Stimulated activated naive CD8-positive, alpha-beta T cell treated with anti-CD3 and anti-CD28 coated beads, Interleukin-15, amount 100 ng/mL, for 72 hours (primary cell): ENCODE measurements at places on chromosomes 7 and 10.

- no peak for DNase-seq
Observed at GRCh38 chr7:24685708-24686107, 71.6 kb downstream of the GSDME start.

DNA sequence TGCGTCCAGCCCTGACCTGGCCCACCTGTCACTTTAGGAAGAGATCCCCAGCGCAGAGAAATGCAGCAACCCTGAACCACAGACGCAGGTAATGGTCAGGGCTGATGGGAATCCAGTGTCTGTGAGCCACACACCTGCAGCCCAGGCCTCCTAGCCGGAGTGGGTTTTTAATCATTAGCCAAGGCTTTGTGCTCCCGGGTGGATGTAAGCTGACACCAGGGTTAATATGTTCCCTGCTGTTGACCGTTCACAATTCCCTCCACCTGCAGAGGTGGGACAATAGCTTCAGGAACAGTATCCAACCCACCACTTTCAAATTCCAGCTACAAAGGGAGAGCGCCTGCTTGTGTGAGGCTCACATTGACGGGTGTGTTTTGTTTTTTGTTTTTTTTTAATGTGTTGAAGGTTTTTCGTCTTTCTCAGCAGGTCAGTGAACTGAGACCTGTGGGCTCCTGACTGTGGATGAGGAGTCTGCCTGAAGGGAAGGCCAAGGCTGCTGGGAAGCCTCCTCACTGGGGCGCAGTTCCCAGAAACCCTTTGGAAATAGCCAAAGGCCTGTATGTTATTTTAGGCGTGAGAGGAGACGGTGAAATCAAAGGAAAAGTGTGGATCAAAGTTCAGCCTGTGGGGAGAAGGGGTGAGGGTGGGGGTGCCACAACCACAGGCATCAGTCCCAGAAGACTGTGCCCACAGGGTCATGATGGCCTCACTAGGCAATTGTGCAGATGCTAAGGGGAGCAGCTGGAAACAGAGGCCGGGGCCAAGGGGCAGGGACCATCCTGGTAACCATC lies 111.1 kb downstream of the TNS3 start:
- no peak for DNase-seq

DNA sequence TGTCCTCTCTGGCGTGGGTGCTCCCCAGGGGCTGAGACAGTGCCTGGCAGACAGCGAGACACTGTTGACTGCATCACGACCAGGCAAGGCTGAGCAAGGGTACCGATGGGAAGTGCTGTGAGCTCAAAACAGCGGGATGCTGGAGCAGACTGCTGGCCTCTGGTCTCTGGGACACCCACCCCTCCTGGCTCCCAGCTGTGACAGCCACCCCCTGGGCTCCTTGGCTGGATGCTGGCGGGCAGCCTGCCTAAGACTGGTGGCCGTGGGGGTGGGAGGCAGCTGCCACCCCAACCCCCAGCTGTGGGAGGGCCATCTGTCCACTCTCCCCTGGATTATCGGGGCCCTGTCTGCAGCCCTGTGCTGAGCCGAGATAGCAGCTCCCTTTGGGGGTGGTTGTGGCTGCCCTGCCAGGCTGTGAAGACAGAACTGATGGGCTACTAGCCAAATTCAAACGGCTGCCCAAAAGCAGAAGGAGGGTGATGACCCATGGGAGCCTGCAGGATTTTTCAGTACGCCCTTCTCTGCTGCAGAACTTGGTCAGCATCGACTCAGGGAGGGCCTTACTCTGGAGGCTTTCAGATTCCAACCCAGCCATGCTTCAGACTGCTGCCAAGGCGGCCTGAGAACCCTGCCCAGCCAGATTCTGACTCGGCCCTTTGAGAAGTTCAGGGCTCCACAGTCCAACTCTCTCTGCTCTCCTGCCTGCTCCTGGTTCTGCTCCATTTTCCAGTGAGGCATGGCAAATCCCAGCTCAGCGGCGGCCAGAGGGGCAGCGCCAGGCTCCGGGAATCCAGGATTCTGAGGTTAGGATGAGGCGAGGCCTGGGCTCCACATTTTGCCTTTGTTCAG lies 125.3 kb downstream of the NEURL1 start:
- no peak for DNase-seq

DNA sequence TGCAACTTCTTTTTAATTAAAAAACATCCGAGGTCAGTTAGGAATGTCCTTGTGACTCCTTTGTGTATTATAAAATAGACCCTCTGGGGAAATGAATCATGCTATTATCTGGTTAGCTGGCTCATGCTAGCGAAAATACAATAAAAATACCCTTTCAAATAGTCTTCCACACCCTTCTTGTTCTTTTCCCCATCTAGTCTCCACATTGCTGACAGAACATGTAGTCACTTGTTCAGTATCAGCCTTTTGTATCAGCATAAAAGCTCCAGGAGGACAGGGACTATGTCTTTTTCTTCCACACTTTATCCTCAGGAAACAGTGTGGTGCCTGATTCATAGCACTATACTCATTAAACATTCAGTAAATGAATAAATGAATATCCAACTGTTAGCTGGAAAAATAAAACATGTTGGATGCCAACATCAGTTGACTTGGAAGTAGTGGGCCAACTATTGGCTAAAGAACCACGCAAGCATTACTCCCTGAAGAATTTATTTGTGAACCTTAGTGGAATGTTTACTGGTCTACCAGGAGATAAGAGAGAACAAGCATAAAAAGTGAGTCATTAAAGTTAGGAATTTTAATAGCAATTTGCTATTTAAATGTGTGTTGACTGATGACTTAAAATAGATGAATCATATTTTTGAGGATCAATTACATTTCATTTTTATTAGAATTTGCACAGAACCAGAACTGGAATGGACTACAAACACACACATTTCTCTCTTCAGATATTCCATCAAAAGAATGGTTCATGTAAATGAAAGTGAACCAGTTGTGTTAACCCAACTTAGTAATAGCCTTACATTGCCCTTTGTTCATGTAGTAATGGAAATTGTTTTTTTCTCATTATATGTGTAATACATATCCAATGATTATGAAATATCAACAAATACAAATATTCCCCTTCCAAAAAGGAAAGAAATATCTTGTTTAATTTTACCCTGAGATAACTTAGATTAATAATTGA lies 129.6 kb downstream of the DKK1 start:
- DNase-seq: no peak

DNA sequence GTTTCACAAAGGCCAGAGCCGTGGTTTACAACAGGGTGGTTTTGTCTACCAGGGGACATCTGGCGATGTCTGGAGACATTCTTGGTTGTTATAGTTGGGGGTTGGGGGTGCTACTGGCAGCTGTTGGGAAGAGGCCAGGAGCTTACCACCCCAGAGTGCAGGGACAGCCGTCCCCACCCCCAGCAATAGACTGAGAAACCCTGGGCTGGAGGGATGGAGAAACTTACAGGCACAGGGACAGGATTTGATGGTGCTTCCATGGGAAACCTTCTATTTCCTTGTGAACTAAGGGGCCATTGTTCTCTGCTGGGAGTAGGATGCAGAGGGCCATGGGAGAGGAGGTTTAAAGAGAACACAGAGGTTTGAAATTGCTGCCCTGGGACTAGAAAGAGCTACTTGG lies 10.9 kb downstream of the ADCK2 start:
- no peak for DNase-seq

DNA sequence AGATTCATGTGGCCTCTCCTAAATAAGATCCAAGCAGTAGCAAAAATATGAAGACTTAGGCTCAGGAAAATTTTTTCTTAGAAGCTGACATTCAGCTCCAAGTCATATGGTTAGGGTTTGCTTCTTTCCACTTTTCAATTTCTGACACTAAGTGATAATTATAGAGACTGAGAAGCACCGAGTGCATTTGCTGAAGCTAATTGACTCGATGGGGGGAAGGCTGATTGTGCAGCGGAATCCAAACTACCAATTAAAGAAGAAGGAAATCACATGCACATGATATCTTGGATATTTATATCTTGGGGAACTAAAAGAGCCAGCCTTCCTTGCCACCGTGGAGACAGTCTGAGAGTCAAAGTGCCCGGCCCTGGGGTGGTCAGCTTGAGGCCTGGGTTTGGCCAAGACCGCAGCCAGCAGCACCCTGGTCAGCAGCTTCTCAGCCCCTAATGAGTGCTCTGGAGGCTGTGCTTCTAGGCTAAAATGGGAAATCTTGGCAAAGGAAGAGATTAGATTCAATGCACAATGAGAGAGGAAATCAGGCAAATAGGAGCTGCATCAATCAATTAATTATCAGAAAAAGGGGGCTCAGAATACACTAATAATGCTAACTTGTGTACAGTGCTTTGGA lies 589.3 kb downstream of the NRG3 start:
- DNase-seq: no peak

DNA sequence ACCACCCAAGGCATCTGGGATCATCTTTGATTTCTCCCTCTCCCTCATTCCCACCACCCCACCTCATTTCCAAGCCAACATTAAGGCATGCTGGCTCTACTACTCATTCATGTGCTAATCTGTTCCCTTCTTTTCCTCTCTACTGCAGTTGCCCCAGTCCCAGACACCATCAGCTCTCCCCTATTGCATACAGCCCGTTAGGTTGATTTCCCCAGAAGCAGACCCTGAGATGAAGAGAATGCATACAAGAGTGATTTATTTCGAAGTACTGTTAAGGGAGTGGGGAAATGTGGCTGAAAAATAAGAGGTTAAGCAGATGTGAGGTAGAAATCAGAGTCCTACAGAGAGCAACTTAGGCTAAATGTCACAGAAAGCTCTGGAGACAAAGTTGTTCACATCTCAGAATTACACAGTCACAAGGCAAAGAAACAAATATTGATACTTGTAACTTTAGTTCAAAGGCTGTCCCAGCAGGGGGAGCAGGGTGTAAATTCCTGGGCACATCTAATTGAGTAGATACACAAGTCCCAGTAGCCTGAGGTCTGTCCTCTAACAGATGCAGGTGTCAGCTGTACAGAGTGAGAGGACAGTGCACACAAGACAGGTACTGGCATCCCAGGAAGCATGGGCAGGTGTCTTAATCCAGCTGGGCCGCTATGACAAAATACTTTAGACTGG lies 20.9 kb downstream of the AKR1D1 start:
- no peak for DNase-seq

- DNase-seq: no peak
Observed at GRCh38 chr7:52826515-52827265, 208.7 kb upstream of the POM121L12 start.

DNA sequence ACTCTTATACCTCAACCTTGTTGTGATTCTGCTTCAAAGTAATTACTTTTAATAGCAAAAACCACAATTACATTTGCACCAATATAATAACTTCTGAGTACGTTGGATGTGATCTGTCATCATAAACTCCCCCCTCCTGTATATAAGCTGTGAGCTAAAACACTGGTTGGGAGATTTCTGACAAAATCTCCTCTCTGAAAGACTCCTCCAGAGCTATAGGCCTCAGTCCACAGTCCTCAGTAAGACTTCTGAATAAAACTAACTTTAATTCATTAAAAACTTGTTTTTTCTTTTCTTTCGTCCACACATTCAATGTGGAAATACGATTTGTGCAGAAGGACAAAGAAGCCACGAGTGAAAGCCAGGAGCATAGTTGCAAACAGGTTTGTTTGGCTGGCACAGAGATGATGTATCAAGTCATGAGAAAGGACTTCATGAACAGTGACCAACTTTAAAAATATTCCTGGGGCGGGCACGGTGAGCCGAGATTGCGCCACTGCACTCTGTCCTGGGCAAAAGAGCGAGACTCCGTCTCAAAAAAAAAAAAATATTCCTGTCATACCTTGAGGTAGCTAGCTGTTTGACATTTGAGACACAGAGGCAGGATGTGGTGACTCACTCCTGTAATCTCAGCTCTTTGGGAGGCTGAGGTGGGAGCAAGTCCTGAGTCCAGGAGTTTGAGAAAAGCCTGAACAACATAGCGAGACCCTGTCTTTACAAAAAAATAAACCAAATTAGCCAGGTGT lies 91.1 kb upstream of the ARHGAP21 start:
- DNase-seq: no peak

GRCh38 chr7:101465576-101466196 lies 103.0 kb downstream of the COL26A1 start:
- DNase-seq: peak; percentile 13

- DNase-seq: no peak
Observed at GRCh38 chr7:95469848-95470247, 15.9 kb upstream of the ASB4 start.

DNA sequence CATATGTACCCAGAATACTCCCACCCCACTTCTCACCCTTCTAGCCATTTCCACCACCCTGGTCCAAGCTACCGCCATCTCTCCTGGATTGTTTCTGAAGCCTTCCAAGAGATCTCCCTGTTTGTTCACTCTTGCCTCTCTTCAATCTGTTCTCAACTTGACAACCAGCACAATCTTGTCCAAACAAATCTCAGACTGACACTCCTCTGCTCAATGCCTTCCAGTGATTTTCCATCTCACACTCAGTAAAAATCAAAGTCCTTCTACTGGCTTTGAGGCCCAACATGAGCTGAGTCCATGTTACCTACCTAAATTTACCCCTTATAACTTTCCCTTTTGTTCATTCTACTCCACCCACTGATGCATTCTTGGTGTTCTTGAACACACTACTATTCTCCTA lies 33.2 kb upstream of the TMEM140 start:
- DNase-seq: no peak

GRCh38 chr7:127417346-127417745 lies 24.8 kb upstream of the ZNF800 start:
- DNase-seq: no peak

DNA sequence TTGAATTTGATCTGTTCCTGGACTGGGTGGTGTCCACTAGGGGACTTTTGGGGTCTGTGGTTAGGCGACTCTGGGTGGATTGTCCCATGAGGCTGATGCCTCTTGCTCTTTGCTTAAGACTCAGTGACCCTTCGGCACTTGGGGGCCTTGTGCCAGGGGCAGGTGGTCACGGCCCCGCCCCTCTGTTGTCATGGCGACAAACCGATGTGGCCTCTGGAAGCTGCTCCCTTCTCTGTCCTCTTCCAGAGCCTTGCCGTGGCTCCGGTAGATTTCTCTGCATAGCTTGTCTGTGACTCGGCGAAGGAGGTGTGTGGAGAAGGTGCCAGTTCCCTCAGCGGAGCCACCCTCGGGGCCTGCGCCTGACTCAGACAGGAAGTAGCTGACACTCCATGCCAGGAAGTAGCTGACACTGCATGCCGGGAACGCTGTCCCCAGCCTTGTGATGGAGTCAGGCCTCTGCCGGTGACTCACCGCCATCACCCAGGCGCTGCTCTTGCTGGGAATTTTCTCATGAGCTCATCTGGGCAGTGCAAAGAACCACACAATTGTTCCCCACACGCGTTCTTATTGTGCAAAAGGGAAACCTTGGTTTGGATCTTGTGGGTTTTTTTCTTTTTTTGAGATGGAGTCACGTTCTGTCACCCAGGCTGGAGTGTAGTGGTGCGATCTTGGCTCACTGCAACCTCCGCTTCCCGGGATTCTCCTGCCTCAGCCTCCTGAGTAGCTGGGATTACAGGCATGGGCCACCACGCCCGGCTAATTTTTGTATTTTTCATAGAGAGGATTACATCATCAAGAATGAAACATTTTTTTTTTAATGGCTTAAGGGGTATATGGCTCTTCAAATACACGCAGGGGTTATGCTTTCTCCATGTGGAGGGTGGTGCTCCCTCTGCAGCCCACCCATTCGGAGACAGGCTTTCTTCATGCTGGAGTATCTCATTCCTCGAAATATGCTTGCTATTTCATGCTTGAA lies 72.6 kb downstream of the PFKFB3 start:
- peak; percentile 93 for DNase-seq

- no peak for DNase-seq
Observed at GRCh38 chr7:112023282-112023681, 182.9 kb downstream of the DOCK4 start.
